ENCODE measurements at places on chromosomes 16 and 17.

- no peak for DNase-seq
These were observed 2.6 kb downstream of the DNAH2 start for GRCh38 chr17:7720125-7720524.

- DNase-seq, result no peak
These were observed 502.3 kb downstream of the RBFOX1 start for GRCh38 chr16:7834771-7835431.

DNA sequence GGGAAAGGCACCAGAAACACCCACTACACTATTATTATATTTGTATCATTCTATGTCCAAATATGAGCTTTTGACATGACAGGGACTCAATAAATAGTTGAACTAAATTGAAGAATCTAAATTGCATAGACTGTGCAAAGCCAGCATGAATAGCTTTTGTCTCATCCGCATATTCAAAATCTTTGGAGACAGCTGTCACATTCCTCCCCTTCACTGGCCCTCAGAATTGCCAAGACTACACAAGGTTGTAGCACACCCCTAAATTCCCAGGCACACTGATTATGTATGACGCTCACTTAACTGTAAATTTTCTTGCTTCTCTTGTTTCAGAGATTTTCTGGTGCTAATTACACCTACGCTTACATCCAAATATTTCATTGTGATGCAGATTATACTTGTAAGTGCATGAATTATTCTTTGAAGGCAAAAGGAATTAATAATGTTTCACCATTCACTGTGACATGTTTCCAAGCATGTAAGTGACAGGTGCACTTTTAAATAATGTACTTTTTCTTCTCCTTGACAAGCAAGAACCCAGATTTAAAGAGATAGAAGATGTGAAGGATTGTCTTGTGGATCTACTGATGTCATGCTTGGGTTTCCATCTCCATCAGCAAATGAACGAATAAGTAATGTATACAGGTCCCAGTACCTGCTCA is 47.5 kb downstream of the CA10 start:
- no peak for DNase-seq

DNA sequence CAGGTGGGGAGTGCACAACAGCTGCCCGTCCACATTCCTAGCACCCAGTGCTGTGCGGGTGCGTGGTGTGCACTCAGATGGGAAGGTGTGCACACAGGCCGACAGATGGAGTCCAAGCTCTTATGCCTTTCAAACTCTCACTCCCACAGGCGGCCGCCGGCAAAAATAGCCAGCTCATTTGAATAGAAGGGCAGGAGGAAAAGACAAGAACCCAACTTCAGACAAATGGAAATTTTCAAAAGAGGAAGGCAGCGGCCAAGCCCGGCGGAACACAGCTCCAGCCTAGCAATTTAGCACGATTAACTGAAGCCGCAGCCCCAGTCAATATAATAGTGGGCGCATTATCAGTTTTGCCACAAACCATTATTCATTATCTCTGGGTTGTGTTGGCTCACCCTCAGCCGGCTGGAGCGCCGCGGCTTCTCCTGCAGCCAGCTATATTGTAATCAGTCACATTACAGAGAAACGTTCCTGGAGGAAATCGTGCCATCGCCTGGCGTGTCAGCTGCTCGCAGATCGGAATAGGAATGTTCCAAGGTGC is 103.9 kb upstream of the SEC14L1 start:
- no peak for DNase-seq

- DNase-seq, result no peak
These were observed 18.5 kb downstream of the VPS35L start for GRCh38 chr16:19573997-19574396.

DNA sequence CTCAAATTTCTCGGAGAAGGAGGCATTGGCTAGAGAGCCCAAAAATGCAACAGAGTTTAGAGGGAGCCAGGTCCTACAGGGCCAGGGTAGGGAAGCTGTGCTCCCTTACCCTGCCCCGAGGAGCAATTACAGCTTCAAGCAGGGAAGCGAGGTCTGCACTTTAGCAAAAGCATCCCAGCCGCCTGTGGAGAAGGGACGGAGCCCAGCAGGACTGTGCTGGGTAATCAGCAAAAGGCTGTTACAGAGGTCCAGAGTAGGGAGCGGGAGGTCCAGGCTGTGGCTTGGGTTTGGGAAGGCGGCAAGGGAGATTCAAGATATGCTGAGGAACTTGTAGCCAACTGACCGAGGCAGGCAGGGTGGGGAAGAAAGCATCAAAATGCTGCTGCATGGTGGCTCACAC is 162.6 kb downstream of the TMEM132E start:
- no peak for DNase-seq

DNA sequence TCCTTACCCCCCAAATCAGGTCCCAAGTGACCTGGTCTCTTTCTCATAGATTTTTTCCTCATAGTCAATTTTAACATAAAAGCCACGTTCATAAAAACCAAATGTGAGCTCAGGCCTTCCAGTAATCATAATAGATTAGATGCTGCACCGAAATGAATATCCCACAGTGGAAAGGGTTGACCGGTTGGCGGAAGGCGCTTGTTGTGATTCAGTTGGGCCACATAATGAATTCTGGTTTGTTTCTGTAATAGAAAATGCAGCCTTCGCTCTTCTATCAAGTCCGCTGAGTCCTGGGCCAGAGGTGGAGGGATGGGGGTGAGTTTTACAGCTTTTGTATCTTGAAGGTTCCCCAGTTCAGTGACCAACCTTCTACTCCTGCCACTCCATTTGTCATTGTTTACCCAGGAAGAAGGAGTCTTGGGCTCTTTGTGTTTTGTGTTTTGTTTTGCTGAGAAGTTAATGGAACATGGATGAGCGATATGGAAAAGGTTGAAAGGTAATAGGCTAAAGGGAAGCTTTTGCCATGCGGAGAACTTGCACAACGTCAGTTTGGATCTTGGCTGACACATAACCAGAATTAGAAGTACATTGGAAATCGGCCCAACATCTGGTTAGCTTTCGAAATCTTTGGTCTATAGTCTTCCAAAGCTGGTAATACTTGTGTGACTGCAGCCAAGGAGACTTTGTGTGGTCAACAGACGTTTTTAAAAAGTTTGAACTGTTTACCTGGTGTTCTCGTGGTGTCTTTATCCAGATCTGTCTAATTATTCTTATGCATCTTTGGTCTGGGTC is 89.5 kb downstream of the CLEC16A start:
- DNase-seq, result peak; percentile 69

GRCh38 chr17:77746896-77747554 is 211.5 kb upstream of the TNRC6C start:
- no peak for DNase-seq

DNA sequence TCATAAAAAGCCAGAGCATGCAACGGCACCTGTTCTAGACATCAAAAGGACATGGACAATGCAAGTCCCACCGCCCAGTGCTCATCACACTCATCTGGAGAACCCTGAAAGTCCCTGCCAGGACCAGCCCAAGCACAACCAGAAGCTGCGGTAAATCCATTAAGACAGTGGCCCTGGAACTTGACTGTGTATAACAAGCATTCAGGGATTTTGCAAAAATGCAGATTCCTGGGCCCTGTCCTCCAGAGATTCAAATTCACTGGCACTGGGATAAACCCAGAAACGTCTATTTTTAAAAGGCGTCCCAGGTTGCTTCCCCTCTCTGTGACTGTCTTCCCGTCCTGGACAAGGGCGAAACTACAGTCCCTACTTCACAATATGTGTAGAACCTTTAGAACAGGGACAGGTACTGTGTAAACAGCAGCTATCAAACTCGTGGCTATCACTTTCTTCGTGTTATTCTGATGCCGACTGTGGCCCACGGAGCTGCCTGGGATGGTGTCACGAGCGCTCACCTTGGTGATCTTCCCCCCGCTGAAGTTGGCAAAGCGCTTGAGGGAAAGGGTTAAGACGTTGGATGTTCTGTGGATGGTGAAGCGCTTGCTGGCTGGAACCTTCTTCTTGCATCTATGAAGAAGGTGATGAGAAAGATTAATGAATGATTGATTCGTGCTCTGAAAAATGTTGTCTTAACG is 22.3 kb downstream of the USP36 start:
- no peak for DNase-seq

DNA sequence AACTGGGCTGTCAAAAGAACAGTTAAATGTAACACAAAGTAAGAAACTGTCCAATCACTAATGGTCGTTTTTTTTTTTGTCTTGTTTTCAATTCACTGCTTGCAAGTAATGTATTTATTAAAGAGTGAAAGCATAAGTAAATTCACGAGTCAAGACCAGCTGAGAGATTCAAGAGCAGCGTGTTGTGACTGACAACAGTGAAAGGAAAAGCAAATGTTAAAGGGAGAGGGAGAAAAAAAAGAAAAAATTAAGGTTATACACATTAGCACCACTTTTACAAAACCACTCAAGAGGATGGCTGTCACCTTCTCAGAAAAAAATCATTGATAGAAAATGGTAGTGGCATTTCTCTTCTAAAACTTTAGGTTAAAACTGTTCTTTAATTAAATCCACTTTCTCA is 36.1 kb downstream of the GPATCH8 start:
- DNase-seq, result no peak

DNA sequence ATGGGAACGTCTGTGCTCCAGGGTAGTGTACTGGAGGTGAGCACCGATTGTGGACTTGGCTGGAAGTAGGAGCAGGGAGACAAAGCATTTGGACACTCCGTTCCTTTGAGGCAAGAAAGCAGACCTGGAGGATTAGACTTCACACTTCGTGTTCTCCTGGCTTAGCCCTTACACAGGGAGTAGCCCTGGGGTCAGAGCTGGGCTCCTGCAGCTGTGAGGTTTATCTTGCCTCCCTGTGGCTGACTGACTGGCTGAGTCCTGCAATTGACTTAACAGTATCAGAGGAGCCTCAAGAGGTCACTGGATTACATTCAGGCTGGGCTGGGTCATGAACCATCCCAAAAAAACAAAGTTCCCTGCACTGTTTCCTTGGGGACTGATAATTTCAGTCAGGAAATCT is 37.1 kb downstream of the MPRIP start:
- DNase-seq, result no peak
